ENCODE measurements at places on chromosomes 13 and 19.
A peak's percentile ranks its signal among the peaks of the same experiment; 100 is the strongest.

DNA sequence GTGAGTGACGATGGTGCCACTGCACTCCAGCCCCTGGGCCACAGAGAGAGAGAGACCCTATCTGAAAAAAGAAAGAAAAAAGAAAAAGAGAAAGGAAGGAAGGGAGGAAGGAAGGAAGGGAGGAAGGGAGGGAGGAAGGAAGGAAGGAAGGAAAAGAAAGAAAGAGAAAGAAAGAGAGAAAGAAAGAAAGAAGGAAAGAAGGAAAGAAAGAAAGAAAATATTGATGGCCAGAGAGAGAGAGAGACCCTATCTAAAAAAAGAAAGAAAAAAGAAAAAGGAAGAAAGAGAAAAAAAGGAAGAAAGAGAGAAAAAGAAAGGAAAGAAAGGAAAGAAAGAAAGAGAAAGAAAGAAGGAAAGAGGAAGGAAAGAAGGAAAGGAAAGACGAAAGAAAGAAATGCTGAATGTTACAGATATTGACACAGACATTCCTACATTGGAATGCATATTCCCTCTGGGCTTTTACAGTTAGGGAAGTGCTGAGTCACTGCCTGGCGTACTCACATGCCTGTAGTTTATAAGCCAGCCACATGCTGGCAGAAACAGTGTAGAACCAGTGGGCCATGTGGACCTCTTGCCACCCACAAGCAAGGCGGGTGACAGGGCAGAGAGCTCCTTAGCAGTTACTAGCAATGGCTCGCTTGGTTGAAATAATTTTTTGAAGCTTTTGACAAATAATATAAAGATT is 34.6 kb upstream of the SLC46A3 start:
- DNase-seq, result no peak

DNA sequence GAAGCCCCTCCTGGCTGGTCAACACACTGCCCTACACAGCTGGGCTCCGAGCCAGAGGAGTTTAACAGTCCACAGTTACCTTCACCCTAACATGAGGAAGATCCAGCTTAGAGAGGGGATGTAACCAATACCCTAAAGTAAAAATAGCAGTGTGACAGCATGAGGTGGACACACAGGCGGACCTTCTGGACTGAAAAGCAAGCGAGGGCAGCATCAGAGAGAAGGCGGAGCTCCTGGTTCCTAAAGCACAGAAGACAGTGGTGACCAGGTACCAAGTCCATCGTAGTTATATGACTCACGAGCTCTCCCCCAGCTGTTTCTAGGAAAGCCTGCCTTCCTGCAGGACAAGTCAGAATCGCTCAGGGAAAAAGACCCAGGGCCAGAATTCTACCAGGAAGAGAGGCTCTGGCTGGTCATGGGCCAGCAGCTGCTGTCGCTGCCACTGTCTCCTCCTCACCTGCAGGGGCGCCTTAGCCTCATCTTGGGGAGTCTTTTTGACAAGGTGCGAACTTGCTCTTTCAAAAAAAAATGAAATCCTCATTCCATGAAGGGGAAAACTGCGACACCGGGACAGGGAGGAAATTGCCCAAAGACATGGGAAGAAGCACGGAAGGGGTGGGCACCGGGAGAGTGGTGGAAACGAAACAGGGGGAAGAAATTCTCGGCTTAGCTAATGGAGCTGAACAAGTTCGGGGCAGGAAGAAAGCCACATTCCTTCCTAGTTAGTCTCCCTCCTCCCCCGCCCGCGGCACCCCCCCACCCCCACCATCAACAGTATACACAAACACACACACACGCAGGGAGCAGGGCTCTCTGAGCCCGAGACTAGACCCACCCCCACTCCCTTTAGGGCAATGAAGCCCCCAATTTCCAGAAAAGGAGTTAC is 1.7 kb downstream of the ELL start:
- peak; percentile 48 for DNase-seq

DNA sequence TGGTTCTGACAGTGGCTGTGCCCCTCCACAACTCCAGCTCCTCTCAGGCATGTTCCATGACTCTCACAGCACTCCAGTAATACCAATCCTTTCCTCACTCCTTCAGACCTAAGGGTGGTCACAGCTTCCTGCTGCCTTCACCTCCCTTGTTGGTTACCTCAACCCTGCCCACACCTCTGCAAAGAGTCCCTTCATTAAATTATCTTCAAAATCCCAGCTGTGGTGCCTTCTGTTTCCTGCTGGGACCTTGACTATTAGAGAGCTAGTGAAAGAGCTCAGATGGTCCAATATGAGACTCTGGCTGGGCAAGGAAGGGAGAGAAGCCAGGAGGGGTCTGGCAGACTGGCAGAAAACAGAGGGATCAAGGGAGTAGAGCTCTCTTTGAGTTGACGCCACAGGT is 26.1 kb downstream of the DEDD2 start:
- no peak for DNase-seq

GRCh38 chr19:52896431-52897137 is 851 bp downstream of the ZNF320 start:
- no peak for DNase-seq

DNA sequence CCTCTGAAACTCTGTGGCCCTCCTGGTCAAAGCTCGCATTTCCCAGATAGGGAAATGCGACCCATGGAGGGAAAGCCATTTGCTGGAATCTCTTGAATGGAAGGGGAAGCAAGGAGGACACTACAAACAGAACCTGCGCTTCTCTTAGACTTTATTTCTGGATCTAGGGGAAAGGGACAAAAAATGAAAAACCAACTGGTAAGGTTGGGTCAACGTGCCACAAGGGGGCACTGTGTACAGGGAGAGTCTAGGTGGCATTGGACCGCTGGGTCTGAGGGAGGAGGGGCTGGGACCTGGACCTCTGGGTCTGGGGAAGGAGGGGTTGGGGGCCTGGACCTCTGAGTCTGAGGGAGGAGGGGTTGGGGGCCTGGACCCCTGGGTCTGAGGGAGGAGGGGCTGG is 5.0 kb downstream of the KLK4 start:
- DNase-seq, result no peak

DNA sequence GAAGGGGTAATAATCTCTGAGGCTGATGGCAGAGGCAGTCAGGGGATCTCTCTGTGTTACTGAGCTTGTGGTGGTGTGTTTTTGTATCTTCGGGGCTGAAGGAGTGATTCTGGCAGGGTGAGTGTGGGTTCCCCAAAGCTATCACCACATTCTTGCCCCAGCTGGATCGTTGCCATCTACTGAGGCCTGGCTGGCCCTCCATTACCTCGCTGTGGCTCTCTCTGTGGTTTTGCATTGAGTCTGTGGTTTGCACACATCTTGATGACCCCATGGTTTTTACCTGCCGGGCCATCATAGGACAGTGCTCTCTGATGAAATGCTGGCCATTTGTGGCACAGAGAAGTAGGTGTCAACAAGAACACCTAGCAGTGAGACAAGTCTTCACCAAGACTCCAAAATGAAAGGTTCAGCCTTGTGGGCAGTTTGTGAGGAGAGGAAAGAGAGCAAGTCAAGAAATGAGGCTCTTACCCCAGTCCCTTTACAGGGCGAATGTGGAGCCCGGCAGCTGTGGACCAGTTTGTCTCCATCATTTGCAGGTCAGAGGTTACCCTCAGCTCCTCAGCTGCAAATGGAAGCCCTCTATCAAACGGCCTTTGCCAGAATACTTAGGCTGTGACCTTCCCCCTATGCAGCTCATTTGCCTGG is 69.0 kb upstream of the NPAS1 start:
- DNase-seq, result no peak

DNA sequence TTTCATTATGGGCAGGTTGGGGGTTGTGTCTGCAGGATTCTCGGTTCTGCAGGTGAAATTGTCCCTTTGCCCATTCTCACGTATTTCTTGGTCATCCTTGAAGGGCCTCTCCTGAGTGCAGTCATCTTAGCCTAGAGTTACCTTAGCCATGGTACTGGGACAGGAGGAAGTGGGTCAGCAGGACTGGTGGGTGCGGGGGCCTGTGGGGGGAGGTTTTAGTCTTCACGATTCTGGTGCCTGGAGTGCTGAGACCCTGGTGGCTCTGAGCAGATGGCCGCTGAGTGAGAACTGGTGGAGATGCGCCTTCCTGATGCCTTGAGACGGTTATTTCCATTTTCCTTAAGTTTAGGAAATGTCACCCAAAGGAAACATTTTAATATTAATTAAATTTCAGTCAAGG is 11.8 kb downstream of the COL4A2 start:
- no peak for DNase-seq

- DNase-seq, result no peak
Measured at GRCh38 chr13:112245179-112245724, 130.9 kb upstream of the SPACA7 start.

DNA sequence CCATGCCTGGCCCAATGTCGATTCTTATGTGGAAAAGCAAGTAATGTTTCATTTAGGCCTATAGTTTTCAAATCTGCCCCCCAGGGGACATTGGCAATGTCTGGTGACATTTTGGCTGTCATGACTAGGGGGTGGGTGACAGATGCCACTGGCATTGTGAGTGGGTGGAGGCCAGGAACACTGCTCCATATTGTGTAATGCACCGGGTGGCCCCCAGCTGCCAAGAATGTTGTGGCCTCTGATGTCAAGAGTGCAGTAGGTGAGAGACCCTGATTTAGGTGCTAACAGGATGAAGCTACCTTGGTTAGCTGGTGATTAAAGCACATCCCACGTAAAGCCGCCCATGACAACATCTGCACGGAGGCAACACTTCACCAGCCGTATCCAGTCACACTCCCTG is 10.8 kb downstream of the C19orf44 start:
- DNase-seq, result no peak

GRCh38 chr13:26952551-26953143 is 192.1 kb upstream of the GPR12 start:
- DNase-seq, result no peak

- DNase-seq, result no peak
Measured at GRCh38 chr19:19568802-19569756, 31.0 kb downstream of the CILP2 start.

GRCh38 chr13:51213173-51213728 is 8.9 kb upstream of the FAM124A start:
- no peak for DNase-seq

- DNase-seq, result no peak
Measured at GRCh38 chr19:36266375-36266961, 51.6 kb downstream of the ZNF146 start.

- no peak for DNase-seq
Measured at GRCh38 chr13:78601124-78601873, 2.1 kb downstream of the POU4F1 start.

- no peak for DNase-seq
Measured at GRCh38 chr13:34772881-34773280, 169.2 kb upstream of the NBEA start.

DNA sequence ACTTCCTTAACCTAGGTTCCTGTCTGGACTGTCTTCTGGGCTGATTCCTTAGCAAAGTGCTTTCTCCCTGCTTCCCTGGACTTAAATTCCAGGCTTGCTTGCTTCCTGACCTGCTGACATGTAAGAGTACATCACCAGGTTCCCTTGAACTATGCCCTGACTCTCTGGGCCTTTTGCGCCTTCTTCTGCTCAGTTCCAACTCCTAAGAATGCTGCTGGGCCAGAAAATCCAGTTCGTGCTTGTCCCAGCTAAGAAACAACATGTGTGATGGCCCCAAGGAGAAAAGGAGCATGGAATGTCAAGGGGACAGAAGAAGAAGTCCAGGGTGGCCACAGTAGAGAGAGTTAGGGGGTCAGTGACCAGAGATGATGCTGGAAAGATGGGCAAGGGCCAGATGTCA is 42.6 kb upstream of the MBNL2 start:
- DNase-seq, result no peak

DNA sequence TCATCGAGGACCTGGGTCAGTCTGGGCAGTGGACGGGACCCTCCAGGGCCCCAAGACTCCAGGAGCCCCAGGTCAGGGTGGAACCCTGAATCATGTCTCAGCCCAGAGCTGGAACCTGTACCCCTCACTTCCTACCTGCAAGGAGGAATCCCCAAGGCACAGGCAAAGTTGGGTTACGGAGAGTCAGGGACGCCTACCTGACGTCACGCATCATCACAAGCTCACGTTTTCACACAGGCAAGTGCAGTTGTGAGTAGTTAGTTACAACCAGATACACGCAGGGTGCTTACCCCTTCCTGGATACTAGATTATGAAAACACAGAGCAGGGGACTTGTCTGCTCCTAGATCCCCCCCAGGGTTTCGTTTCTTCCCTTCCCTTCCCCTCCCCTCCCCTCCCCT is 1.9 kb downstream of the RETN start:
- no peak for DNase-seq

GRCh38 chr19:2333807-2334211 is 5.3 kb downstream of the SPPL2B start:
- DNase-seq, result no peak

- DNase-seq, result no peak
Measured at GRCh38 chr13:79075703-79076102, 330.4 kb downstream of the RBM26 start.

- no peak for DNase-seq
Measured at GRCh38 chr19:51135986-51136762, 5.9 kb upstream of the SIGLEC7 start.

- DNase-seq, result no peak
Measured at GRCh38 chr19:13033244-13033643, 38.0 kb downstream of the NFIX start.

All from cerebellar nuclear complex (tissue), 1 donor.